ENCODE measurements at places on chromosomes 6 and 20.
A peak's percentile ranks its signal among the peaks of the same experiment; 100 is the strongest.

- DNase-seq: no peak
These were observed 129.3 kb downstream of the KLHL32 start for GRCh38 chr6:97053643-97054411.

GRCh38 chr6:20454204-20454824, 52.6 kb downstream of the E2F3 start:
- DNase-seq: no peak

GRCh38 chr6:33960345-33961313, 156.8 kb upstream of the MLN start:
- DNase-seq: peak; percentile 45

DNA sequence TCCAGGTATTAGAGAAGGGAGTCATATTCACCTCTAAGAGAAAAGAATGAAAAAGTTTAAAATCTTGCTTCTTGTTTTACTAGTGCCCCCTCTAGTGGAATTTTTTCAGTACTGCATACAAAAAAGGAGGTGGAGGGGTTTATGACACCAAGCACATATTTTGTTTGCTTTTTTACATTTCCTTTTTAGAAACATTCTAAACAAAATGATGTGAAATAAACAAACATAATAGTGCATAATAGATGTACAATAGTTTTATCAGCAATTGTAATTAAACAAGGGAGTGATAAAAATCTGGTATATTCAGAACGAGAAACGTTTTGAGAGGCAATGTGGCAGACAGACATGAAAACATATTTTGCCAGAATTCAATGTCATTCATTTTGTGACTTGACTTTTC, 111.0 kb upstream of the TFAP2D start:
- peak; percentile 33 for DNase-seq

DNA sequence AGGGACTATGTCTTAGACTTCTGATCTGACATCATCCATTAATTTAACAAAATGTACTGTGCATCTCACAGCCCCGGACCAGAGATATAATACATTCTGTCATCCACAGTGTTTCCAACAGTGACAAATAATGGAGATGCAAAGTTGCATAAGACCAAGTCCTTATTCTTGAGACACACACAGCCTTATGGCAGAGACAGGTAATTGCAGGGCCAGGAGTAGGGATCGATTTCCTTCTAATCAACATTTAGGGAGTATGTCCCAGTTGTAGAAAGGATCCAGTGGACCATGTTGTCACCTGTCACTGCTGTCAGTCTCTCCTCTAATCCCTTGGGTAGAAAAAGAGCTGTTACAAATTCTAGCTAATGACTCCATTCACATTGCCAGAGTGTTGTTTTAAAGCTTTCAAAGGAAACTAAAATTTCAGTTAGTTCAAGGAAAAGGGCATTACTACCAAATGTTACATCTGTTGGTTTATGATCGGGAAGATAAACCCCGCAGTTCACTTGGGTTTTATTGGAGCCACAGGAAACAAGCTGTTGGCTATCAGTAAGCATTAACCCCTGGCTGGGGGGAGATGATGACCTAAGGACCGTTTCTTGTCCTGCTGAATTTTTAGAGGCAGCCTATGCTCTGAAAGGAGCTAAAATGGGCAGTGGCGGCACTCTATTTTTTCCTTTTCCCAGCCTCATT, 111.4 kb upstream of the ATXN1 start:
- no peak for DNase-seq

GRCh38 chr6:40358473-40359460, 228.4 kb downstream of the LRFN2 start:
- no peak for DNase-seq

DNA sequence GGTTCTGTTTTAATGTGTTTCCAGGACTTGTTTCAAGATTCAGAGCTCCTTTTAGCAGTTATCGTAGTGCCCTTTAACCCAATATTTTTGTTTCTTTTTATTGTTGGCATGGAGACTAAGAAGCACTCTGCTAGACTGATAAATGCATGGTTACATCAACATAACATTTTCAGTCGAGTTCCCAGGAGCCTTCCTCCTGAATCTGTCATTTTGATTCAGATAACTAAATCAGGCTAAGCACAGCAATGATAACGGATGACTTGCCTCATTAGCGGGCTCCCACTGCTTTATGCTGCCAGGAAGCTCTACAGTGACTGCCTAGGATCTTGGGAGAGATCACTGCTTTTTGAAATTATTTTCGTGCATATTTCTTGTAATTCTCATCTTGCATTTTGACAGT, 772.8 kb upstream of the GJE1 start:
- DNase-seq: peak; percentile 28

GRCh38 chr6:4967301-4968030, 36.4 kb downstream of the RPP40 start:
- no peak for DNase-seq

- no peak for DNase-seq
These were observed 29.9 kb upstream of the PREP start for GRCh38 chr6:105432797-105433196.

- no peak for DNase-seq
These were observed 27.9 kb upstream of the SGK1 start for GRCh38 chr6:134345789-134346188.

DNA sequence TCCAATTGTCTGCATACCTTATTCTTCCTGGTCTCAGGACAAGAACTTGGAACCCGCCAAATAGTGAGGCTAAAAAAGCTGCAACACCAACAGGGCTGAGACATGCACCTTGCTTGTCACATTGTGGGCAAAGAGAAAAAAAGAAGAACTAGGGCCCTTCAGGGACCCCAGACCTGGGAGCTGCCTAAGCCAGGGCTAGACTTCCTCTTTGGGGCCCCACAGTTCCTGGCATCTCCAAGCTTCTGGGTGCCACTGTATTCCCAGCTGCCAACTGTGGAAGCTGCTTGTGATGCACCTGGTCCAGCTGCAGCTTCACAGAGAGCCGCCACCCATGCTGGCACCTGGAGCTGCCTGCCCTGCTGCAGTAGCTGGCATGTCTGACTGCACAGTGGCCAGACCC, 370.6 kb downstream of the CD83 start:
- no peak for DNase-seq

DNA sequence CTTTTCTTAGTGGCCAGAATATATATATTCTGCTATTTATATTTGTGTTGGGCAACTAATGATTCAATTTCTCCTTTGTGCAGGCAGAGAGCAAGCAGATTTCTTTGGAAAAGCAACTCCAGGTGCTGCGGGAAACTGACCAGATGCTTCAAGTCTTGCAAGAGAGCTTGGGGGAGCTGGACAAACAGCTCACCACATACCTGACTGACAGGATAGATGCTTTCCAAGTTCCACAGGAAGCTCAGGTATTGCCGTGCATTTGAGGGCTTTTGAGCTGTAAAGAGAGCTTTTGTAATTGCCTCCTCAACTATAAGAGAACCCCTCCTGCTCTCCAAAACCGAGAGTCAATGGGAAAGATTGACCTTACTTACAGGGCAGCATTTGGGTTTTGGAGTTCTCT, 203.5 kb downstream of the UTRN start:
- no peak for DNase-seq

DNA sequence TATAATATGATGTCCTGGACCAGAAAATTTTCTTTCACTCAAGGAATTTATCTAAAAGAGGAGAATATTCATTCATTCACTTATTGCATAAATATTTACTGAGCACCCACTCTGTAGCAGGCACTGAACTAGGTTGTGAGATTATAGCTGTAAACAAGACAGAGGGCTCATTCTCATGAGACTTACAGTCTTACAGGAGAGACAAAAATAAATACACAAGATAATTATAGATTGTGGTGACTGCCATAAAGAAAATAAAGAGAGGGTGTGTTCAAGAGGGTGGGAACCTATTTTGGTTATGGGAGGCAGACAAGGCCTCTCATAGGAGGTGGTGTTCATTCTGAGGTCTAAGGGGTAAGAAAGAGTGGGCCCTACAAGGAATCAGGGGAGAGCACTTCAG, 109.9 kb upstream of the SUPT3H start:
- no peak for DNase-seq

DNA sequence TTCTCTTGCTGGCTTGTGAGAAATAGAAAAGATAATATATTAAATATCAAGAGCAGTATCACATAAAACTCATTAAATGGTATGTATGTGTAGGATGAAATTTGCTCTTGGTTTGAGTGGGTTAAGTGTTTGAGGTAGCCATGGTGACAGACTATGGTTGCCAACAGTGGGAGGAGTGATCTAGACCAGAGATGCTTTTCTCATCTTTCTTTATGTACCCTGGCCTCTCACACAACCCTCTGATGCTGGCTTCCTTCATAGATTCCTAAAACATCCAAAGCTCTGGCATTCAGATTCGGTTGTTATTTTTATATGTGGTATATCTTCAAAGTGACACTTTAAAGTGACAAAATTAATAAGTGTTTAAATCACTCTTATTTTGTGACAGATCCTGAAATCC, 9.0 kb upstream of the MLIP start:
- DNase-seq: no peak

GRCh38 chr20:328027-328974, 2.9 kb downstream of the SOX12 start:
- no peak for DNase-seq

GRCh38 chr20:43833511-43834395, 80.9 kb upstream of the TOX2 start:
- DNase-seq: no peak

DNA sequence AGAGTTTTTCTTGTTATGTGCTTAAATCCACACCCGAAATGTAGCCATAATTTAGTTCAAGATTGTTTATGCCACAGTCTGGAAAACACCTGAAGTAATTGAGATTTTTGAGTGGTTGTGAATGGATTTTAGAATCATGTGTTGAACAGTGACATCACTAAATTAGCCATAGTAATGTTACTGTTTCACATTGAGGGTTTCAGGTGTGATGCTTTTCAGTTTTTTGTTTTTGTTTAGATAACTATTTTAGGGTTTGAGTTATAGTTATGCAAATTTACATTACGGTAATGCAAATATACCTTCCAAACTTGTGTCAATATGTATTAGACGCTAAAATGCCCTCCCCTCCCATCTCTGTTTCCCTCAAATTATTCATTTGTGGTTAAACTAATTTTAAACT, 22.9 kb downstream of the QKI start:
- no peak for DNase-seq

DNA sequence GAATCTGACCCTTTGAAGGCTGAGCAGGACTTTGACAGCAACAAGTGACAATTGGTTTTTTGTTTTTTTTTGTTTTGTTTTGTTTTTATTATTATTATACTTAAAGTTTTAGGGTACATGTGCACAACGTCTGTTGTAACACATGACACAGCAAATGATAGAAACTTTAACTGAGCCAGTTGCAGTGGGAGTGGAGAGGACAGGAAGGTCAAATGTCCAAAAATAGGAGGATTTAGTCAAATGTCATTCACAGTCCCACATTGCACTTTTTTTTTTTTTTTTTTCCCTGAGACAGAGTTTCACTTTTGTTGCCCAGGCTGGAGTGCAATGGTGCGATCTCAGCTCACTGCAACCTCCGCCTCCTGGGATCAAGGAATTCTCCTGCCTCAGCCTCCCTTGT, 223.0 kb downstream of the HIVEP2 start:
- no peak for DNase-seq

GRCh38 chr6:128032042-128032441, 131.2 kb upstream of the THEMIS start:
- DNase-seq: no peak

DNA sequence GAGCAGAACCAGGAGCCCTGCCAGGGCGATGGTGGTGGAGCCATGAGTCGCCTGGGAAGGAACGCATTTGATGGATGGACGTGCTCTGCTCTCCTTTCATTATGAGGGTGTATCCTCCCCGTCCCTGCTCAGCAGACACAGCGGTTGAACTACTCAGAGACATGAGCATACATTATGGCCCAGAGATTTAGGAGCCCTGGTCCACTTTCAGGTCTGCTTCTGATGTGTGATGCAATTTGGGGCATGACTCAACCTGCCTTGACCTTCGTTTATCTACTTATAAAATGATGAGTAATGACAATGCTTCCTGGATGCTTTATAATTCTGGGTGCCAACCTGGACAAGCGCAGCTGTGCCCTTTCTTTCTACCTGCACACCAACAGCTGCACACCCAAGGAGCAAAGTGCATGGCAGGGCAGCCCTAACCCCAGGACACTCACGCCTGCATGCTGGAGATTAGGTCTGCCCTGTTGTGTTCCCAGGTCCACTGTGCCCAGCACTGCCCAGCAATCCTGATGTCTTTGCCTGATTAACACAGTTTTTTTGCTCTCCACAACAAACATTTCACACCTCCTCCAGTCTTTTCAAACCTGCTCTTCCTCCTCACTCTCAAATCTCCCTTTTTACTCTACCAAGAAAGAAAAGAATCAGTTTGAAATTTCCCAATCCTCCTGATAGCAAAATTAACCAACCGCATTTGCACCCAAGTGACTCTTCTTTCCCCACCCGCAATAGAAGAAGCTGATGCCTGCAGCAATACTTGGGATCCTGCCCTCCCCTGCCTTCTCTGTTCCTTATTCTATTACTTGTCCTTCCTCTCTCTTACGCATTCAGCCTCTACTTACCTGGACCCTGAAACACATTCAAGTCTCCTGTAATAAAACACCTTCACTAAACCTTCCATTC, 81.2 kb downstream of the EZR start:
- no peak for DNase-seq

- no peak for DNase-seq
These were observed 535.6 kb downstream of the QKI start for GRCh38 chr6:163950159-163950558.

DNA sequence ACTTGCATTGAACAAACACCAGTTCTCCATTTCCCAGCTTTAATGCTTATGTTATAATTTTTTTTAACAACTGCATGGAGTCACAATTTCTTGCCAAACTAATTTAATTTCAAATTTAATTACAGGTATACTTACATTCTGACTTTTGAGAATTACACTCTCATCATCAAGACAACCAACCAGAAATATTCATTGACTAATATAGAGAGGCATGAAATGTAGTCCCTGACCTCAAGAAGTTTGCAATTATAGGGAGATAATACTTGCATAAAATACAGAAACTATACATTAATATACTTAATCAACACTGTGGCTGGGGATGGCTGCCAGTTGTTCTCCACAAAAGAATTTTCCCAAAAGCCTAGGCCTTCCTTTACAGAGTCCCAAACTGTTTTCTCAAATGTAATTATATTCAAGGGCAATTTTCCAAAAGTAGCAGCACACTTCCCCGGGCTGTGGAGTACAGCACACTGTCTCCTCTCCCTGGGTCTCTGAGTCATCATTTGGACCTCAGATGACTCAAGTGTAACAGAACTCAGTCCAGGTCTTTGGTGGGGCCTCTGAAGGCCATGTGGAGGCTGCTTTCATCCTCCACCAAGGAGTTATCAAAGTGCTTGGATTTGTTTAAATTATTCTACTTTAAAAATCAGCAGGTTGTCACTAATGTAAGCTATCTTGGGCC, 114.1 kb downstream of the KIF16B start:
- no peak for DNase-seq

DNA sequence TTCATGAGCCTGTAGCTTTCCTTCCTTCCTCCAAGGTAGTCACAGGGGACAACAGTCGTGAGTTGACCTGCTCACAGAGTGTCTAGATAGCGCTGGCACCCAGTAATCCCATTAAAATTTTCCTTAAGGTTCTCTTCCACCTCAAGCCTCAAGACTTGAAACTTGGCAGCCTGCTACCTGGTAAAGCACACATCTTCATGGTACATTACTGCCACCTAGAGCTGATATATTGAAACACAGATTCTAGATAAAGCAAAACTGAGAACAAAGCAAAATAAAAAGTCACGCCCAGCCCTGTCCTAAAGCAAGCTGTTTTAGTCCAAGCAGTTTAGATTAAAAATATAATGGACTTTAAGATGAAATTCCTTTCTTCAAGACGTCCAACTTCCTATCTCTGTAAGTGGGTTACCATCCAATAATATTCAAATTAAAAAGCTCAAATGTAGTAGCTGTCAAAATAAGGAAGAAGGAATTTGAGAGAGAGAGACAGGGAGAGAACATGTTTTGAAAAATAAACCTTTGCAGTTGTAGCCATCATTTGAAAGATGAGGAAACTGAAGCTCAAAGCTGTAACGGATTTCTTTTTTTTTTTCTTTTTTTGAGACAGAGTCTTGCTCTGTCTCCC, 50.7 kb upstream of the CD83 start:
- peak; percentile 50 for DNase-seq
